ENCODE measurements at places on chromosomes 12 and 14. TPM values are rescaled to one million over a fixed set of nuclear protein-coding genes. Genes with fewer than 3 reads are reported as not detected.

CACNA2D4 gene
- 0.82 TPM for total RNA-seq

WNT1 gene
- total RNA-seq: not detected

CLEC1B gene
- not detected for total RNA-seq

OTOGL gene
- total RNA-seq: 8.0 TPM

- ATAC-seq: no peak
These were observed 364.5 kb downstream of the PAWR start for GRCh38 chr12:79326222-79326621.

DNA sequence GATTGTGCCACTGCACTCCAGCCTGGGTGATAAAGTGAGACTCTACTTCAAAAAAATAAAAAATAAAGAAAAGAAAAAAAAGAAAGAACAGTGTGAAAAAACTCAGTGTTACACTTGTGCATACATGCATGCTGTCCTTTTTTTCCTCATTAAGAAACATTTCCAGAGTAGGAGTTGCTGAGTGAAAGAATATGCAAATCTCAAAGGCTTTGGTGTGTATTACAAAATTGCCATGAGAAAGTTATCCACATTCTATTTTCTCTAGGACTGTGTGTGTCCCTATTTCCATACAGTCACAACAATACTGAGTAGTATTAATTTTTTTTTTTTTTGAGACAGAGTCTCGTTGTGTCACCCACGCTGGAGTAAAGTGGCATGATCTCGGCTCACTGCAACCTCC, 830 bp upstream of the A2ML1 start:
- ATAC-seq: no peak

MIP gene
- total RNA-seq: 0.88 TPM

DNA sequence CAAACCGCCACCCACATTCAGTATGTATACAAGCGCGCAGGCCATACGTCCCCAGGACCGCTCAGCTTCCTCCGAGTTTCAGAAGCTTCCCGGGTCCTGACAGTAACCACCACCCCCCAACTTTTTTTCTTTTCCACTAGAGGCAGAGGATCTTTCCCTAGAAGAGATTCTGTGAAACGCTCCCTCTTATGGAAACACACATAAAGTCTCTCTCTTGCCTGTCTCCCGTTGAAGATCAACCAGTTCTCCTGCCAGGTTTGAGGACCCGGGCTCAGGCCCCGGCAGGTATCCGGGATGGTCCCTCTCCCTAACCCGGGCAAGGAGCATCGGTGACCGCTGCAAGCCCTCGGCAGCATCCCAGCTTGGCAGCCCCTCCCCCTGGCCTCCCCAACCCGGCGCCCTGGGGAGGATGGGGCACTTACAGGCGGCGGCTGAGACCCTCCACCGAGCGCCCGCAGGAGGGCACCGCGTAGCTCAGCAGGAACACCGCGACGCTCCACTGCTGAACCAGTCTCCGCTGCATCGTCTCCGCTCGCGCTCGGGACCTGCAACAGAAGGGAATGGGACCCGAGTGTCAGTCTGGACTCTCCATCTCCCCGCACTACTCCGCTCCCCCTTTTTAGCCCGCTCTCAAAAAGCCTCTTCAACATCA, 3.4 kb downstream of the PTHLH start:
- ATAC-seq: peak; percentile 39

DNA sequence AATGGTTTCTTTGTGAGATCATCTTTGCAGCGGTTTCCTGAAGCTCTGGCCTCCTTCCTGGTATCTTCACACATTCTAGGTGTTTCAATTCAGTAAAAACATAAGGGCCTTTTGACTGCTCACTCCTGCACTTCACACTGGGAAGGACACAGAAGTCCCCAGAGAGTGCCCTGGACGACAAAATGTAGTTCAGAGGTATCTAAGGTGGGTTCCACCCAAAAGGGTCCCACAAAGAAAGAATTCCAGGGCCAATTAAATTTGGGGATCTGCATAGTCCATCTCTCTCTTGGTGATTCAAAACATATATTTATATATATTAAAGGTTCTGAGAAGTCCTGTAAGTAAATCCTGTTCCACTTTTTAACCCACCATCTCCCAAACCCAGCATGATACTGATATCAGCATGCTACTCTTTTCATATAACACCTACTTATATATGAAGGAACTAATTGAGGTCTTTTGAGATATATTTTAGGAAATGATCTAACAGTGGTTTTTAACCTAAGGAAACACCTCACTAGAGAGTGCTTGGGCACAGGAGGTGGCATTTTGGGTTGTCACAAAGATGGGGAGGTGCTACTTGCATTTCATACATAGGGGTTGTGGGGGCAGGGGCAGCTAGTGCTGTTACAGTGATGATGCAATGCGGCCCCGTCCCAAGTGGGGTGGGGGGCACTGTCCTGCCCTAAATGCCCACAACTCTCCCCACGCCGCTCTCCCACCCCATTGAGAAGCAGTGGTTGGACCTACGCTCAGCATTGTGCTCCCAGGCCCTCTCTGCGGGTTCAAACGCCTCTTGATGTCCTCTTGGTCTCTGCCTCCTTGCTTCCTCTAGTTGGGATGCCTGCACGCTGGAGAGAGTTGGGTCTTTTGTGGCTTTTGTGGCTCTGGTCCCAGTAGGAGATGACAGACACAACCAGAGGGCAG, 109.4 kb downstream of the ARF6 start:
- no peak for ATAC-seq

DNA sequence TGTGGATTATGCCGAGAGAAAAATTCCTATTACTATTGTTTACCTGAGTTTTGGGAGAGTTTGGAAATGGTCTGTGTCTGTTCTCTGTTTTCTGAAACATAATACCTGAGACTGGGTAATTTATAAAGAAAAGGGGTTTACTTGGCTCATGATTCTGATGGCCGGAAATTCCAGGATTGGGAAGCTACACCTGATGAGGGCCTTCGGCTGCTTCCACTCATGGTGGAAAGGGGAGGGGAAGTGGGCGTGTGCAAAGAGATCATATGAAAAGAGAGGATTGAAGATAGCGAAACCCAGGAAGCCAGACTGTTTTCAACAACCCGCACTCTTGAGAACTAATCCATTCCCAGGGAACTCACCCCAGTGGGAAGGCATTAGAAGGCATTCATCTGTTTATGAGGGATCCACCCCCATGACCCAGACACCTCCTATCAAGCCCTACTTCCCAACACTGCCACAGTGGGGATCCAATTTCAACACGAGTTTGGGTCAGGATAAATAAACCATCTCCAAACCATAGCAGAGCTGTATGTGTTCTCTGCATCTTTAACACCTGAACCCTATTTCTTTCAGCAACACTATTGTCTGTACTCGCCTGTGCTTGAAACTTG, 51.1 kb downstream of the APAF1 start:
- no peak for ATAC-seq

DNA sequence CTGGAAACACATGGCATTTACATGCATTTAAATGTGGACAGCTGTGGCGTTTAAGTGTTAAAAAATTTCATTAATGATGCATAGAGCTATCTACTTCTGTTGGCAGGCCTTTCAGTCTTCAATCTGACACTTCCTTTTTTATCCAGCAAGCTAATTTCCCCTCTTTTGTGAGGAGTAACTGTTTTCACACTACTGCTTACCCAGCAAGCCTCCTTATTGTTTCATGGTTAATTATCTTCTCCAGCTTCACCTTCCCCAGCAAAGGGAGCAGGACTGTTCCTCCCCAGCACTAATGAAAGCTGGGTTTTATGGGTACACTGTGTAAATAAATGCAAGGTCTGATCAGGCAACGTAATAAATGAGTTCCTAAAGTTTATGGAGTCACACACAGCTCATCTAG, 129.4 kb upstream of the NPAS3 start:
- peak; percentile 24 for ATAC-seq

- ATAC-seq: no peak
These were observed 50.3 kb downstream of the DAO start for GRCh38 chr12:108930155-108930554.

DNA sequence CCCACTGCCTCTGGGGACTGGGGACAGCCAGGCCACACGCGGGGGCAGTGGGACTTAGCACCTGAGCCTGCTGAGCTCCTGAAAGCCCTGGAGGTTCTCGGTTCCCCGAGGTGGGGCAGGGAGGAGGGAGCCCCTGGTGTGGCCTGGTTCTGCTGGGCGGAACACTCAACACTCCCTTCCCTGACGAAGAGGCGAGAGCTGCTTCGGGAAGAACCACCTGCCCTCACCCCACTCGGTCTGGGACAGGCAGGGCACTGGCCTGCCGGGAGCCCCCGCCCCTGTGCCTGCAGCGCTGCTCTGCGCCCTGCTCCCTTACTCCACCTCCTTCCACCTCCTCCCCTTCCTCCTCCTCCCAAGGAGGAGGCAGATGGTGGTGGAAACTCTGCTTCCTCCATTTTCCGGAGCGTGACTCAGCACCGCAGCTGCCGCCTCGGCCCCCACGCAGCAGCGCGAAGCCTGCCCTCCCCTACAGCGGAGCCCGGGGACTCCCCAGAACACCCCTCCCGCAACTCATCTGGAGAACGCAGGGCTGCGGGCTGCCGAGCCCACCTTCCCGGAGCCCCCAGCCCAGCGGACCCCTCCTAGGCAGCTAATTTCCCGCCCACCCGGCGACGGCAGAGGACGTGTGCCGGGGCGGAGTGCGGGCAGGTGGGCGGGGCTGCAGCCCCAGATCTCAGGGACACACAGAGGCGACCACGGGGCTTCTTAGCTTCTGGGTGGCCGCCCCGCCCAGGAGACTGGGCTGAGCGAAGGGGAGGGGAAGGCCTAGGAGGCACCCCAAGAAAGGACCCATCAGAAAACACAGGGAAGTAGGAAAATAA, 11.7 kb upstream of the INF2 start:
- ATAC-seq: peak; percentile 63

DNA sequence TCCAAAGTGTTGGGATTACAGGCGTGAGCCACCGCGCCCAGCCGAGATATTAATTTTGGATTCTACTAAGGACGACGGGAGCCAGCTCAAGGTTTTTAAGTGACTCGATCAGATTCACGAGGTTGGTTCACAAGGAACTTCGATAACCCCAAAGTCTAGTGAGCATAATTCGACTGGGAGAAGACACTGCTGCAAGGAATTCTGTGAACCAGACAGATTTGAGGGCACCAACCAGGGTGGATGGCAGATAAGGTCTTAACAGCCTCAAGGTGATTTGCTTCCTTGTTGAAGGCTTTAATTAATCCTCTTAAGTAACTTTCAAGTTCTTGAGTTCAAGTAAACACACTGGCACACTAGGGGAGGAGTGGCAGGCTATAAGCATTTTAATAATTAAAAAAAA, 1.1 kb upstream of the KLHDC2 start:
- no peak for ATAC-seq

ESR2 gene
- total RNA-seq: 1.7 TPM

- ATAC-seq: no peak
These were observed 472.4 kb downstream of the ATP23 start for GRCh38 chr12:58413794-58414193.

RCOR1 gene
- 11.5 TPM for total RNA-seq

DNA sequence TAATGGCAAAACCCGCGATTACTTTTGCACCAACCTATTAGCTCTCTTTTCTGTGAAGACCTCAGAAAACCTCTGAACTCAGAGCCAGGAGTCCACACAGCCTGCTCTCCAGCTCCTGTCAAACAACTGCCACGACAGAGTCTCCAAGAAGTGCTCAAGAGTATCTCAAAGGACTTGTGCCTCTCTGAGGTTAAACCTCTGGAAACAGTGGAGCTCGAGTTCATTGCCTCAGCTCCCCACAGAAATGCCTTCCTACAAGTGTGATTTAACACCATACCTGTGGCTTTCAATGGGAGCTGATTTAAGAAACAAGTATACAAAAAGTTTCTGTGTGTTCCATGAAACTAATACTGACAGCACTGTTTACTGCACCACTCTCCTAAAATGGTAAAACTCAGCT, 20.1 kb downstream of the ACTN1 start:
- ATAC-seq: no peak

DHRS1 gene
- total RNA-seq: 18.9 TPM

DNA sequence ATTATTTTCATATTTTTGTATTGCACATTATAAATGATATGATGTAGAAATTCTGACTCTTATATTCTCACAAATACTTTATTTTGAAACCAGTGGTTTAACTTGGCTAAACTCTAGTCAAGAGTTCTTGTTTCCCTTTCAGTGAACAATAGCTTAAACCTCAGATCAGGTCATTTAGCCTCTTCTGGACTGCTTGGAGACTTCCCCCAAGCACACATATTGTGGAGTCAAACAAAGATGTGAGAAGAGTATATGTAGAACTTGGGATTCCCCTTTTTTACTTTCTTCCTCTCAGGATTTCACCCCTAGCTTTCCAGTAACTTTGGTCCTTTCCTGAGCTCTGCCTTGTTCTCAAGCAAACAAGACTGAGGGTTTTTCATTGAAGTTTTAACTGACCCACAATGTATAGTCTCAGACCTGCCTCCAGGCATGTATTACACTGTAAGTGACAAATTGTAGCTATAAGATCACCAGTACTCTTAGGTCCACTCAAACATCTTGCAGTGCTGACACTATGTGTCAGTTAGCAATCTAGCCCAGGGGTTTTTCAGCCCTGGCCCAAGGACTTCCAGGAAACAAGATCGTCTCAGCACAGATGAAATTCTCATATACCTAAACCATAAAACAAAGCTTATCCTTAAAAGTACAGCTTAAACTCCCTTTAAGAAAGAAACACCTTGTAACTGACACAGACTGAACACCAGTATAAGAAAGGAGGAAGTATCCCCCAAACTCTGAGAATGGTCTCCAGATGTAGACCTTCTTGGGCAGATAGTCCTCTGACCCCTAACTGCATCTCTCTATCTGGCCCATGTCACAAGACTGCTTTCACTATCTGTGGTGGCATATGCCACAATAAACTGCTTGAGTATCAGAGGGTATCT, 98.6 kb downstream of the SLC6A15 start:
- no peak for ATAC-seq

GRCh38 chr12:57248934-57249742, 1.8 kb downstream of the STAC3 start:
- ATAC-seq: no peak

- no peak for ATAC-seq
These were observed 7.4 kb upstream of the IKZF4 start for GRCh38 chr12:56013482-56013881.

DNA sequence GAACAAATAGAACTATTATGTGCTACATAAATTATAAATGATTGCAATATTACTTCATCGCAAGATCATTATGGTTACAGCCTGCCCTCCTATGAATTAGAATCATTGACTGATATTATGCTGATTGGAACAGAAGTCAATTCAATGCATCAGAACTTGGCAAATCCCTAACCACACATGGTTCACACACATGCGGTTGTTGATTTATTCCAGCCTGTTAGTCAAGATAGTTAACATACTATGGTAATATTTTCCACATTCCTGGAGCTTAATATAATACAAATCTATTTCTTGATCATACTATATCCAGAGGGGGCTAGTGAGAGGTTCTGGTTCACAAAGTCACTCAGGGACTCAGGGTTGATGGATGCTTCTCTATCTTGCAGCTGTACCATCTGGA, 9.7 kb upstream of the CACNA1C start:
- no peak for ATAC-seq

GRCh38 chr14:66140213-66140918, 345.8 kb upstream of the CCDC196 start:
- no peak for ATAC-seq

DNA sequence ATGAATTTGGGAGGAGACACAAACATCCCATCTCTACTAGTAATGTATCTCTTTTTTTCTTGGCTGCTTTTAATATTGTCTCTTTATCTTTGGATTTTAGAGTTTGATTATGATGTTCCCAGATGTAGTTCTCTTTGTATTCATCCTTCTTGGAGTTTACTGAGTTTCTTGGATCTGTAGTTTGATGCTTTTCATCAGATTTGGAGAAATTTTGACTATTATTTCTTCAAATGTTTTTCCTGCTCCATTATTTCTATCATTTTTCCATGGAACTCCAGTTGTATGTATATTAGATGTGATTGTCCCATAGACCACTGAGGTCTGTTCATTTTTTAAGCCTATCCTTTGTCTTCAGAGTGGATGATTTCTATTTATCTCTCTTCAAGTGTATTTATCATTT, 90.7 kb upstream of the ARHGAP5 start:
- no peak for ATAC-seq
